ENCODE measurements at places on chromosomes 5 and 9. TPM values are rescaled to one million over a fixed set of nuclear protein-coding genes. Genes with fewer than 3 reads are reported as not detected.

DNA sequence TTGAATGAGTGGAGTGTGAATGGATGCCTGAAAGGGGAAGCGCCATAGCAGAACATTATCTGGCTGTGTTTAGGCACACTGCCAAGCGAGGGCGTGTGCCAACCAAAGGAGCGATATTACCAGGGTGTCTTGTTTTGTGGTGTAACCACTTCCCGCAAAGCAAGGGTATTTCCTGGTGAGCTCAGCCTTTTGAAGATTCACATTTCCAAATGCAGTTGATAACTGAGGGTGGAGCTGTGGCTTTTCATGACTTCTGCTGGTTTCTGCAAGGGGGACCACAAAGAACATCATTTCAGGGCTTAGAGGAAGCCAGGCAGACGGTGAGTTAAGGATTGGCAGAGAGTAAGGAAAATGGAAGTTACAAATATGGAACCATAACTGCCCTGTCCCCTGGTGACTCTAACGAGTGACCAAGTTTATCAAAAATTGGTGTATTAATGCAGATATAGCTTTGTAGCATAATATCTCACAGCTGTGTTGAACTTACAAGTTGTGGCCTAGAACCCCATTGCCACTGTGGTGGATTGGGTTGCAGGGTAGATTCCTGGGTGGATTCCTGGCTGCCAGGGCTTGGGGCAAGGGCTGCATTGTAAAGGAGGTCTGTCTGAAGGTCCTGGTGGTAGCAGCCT, 71.4 kb downstream of the RALGPS1 start:
- peak; percentile 89 for DNase-seq

- no peak for DNase-seq
These were observed 105.5 kb downstream of the TLR4 start for GRCh38 chr9:117809751-117810150.

- DNase-seq: no peak
These were observed 2.0 kb upstream of the MZB1 start for GRCh38 chr5:139391570-139392323.

The FST gene
- total RNA-seq: 13.0 TPM

DNA sequence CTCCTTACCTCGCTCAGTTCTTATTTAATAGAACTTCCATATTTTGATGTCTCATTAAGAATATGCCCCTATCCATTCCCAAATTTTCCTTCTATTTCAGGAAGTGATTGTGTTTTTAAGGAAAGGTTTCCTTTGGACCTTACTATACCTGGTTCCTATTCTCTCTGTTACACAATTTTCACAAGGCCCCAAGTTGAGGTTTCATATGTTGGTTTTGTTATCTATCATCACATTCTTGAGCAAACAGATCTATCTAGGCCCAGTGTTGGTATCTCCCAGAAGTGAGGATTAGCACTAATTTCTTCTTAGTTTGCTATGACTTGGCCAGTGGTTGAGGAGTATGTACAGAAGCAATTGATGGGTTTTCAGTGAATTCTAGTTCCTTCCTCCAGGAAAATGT, 41.5 kb downstream of the ALG2 start:
- no peak for DNase-seq

The JAKMIP2 gene
- 2.1 TPM for total RNA-seq

- DNase-seq: no peak
These were observed 15.9 kb downstream of the ORM2 start for GRCh38 chr9:114345493-114346065.

GRCh38 chr9:33921967-33922895, 105.3 kb downstream of the UBE2R2 start:
- no peak for DNase-seq

The TEX48 gene
- total RNA-seq: not detected

The PCDHGB3 gene
- 1.6 TPM for total RNA-seq

The PCDHGA2 gene
- not detected for total RNA-seq

DNA sequence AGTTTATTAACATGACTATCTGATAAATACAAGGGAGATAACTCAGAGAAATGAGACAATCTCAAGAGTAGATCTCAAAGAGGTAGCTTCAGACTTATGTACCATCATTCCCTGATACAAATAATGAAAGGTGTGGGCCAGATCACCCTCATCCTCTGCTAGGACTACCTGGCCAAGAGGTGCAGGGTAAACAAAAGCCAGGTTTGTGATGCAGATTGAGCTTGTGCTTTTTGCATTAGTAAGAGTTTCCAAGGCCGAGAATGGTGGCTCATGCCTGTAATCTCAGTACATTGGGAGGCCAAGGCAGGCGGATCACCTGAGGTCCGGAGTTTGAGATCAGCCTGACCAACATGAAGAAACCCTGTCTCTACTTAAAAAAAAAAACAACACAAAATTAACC, 8.9 kb upstream of the SPIN1 start:
- no peak for DNase-seq

- peak; percentile 54 for DNase-seq
These were observed 48.6 kb upstream of the TLE1 start for GRCh38 chr9:81737871-81738507.

- no peak for DNase-seq
These were observed 160.8 kb downstream of the TSSK1B start for GRCh38 chr5:113273948-113274347.
